ENCODE measurements at places on chromosomes 1 and 21.

DNA sequence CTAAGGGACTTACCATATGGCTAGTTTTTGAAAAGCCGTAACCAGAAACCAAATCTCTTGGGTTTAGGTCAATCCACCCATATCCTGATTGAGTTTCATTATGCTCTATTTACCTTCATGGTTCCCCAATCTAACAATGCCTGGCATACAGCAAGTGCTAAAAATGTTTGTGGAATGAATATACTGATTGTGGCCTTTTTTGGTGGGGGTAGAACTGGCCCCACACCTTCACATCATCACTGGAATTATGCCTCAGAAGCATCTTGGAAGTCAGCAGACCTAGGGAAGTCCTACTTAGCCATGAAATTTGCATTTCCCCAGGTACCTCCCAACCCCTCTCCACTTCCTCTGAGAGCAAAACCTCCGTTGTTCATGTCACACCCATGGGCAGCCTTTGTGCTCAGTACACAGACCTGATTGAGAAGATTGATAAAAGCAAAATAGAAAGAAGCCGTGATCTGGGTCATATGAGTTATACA lies 17.8 kb upstream of the SLAMF1 start:
- DNase-seq = no peak

GRCh38 chr1:160727316-160727640 lies 11.8 kb upstream of the SLAMF7 start:
- DNase-seq = no peak

DNA sequence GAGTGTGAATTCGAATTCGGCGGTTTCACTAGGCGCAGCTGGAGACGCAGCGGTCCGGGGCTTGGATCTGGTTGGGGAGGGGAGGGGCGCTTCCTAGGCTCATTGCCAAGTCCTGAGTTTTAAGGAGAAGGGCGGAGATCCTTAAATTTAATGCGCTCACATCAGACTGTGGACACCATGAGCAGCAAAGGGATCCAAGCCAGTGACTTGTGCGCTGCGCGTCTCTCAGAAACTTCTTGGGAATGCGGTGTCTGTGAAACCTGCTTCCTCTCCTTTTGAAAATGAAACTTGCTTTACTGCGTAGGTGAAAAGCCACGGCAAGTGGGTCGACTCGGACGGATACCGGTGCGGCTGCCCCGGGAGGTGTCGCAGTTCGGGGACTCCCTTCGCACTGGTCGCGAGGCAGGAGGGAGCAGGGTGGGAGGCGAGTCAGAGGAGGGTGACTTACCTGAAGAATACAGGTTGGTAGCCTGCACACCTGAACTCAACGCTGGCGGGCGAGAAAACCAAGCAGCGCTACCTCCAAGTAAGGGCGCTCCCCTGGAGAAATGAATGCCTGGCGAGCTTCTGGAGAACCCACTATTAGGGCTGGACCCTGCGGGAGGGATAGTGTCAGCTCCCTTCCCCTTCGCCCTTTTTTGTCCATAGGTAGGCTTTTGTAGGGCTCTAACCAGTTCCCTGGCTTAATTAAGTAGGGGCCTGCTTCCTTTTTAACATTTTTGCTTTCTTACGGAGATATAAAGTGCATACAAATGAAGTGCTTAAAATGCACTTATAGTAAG lies 992 bp downstream of the TENT5C start:
- DNase-seq = no peak

DNA sequence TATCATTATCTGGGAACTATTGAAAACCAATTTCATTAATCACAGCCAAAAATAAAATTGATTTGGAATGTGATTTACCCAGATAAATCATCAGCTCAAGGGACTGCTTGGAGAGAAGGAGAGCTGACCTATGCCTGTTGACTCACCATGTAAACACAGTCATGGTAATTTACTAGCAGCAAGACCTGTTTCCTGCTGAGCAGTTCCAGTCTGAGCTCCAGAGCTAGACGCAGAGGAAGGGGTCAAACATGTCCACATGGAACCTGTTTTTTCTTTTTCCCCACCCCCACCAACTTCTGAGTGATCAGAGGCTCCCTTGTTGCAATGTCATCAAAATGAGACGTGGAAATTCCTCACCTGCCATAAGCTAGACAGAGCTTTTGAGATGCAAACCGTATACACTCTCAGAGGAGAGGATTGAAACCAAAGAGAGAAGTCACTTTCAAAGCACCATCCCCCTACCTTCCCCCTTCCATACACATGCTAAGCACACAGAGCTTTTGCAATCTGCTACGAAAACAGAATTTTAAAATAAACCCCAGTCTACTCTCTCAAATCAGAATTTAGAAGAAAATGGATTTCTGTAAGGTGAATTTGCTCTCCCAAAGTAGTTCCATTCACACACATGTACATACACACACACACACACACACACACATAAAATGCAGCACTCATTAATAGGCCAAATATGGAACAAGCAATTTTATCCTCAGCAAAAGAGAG lies 55.9 kb upstream of the PTGFRN start:
- no peak for DNase-seq

- DNase-seq = no peak
Measured at GRCh38 chr1:195026792-195027191, 1581.4 kb downstream of the KCNT2 start.

GRCh38 chr1:220219865-220220698 lies 52.2 kb downstream of the RAB3GAP2 start:
- no peak for DNase-seq

- no peak for DNase-seq
Measured at GRCh38 chr21:25643486-25643885, 4.4 kb downstream of the JAM2 start.

GRCh38 chr1:3384407-3384806 lies 70.1 kb upstream of the ARHGEF16 start:
- DNase-seq = no peak

- no peak for DNase-seq
Measured at GRCh38 chr1:82161700-82162141, 361.0 kb downstream of the ADGRL2 start.

DNA sequence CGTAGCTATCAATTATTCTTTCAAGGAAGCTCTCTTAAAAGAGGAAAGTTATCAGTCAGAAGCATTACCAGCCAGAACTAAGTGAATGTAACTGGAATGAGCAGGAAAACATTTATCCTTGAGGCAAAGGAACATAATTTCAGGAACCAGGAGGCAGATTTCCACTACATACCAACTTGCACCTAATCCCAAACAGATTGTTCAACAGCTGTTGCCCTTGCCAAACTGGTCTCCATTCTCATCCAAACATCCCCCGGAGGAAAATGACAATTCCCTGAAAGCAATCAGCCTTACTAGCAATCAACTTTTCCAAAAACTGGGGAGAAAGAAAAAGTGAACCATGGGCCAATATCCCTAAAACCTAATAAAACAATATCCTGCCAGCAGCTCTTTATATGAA lies 35.0 kb downstream of the ENAH start:
- DNase-seq = no peak

GRCh38 chr1:151221616-151222015 lies 23.3 kb downstream of the PIP5K1A start:
- no peak for DNase-seq

GRCh38 chr21:34018185-34018584 lies 55.2 kb upstream of the MRPS6 start:
- no peak for DNase-seq

DNA sequence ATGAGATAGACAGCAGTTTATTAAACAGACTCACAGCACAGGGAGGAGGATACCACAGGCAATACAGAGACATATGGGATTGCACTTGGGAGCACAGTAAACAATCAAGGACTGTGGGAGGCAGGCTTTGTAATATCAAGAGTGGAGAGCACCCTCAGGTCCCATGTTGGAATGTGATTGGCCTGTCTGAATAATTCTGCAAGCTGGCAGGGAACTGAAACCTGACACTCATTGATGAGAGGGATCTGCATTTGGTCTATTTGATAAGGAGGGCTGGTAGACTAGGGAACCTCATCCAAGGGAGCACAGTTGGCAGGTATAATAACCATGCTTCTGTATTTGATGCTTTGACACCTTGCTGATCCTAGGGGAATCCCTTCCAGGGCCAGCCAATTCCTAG lies 69.9 kb upstream of the PRMT6 start:
- no peak for DNase-seq

- no peak for DNase-seq
Measured at GRCh38 chr1:20410503-20410902, 75.5 kb downstream of the CAMK2N1 start.

GRCh38 chr21:31711745-31712285 lies 20.1 kb downstream of the SCAF4 start:
- no peak for DNase-seq

- no peak for DNase-seq
Measured at GRCh38 chr21:41210426-41211059, 42.6 kb downstream of the BACE2 start.

- peak; percentile 74 for DNase-seq
Measured at GRCh38 chr21:35476621-35477395, 427.7 kb upstream of the RUNX1 start.

DNA sequence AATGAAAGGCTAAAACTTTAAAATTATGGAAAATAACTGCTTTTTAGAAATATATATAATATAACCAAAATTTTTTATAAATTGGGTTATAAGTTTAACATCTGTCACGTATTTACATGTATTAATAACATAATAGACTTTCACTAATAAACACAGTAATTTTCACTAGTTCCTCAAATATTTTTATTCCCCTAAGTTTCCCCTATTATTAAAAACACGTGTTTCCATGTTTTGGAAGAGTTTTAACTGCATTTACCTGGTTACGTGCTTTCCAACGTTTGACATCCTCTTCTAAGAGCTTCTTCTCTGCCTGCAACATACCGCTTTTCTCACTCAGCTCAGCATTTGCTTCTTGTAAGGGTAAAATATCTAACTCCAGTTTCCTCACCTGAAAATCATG lies 34.3 kb downstream of the TPR start:
- DNase-seq = no peak

GRCh38 chr1:63916485-63917360 lies 142.9 kb downstream of the ROR1 start:
- no peak for DNase-seq

DNA sequence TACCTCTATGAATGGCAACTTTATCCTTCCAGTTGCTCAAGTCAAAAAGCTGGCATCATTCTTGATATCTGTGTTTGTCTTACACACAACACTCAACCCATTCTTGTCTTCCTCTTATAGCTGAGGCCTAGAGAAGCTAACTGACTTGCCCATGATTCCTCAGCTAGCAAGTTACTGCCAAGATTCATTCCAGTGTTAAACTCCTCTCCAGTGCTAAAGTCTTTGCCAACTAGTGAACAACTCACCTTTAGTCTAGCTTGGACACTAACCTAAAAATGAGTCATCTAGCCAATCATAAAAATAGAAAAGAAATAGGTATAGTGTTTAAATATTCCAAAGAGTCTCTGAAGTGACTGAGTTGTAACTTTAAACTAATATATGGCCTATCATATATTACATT lies 45.6 kb upstream of the RGS2 start:
- no peak for DNase-seq

- DNase-seq = no peak
Measured at GRCh38 chr1:201295346-201295745, 12.0 kb downstream of the PKP1 start.

- no peak for DNase-seq
Measured at GRCh38 chr1:95304803-95305202, 70.8 kb downstream of the RWDD3 start.

GRCh38 chr1:55578646-55579045 lies 363.5 kb upstream of the USP24 start:
- DNase-seq = no peak

DNA sequence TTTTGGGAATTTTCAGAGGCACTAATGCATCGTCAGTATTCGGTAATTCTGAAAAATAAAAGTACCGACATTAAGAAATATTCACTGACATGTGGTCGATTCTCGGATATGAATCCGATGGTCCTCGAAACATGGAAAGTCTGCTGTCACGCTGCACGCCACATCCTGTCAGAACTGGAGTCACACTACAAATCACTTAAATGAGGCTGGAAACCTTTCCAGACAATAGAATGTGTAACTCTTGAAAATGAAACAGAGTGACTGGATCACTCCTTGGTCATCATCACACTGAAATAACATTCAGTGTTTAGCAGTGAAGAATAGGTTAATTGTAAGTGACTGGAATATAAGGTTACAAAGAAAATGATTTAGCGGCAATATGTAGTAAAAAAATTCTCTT lies 620.1 kb upstream of the ADAMTS5 start:
- no peak for DNase-seq

DNA sequence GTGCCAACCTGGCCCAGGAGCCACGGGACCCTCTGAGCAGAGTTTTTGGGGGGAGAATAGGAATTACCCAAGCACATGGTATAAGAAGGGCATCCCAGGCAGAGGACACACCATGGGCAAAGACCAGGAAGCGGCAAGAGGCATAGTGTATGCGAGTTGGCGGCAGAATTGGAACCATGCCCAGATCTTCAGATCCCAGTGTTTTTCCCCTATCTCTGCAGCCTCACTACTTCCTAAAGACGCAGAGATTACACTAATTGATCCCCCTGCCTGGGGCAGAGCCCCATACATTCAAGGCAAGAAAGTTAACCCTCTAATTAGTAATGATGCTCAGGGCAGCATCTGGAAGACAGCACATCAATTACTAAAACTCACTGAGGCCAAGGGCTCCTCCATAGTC lies 48.2 kb downstream of the SYT2 start:
- DNase-seq = no peak

DNA sequence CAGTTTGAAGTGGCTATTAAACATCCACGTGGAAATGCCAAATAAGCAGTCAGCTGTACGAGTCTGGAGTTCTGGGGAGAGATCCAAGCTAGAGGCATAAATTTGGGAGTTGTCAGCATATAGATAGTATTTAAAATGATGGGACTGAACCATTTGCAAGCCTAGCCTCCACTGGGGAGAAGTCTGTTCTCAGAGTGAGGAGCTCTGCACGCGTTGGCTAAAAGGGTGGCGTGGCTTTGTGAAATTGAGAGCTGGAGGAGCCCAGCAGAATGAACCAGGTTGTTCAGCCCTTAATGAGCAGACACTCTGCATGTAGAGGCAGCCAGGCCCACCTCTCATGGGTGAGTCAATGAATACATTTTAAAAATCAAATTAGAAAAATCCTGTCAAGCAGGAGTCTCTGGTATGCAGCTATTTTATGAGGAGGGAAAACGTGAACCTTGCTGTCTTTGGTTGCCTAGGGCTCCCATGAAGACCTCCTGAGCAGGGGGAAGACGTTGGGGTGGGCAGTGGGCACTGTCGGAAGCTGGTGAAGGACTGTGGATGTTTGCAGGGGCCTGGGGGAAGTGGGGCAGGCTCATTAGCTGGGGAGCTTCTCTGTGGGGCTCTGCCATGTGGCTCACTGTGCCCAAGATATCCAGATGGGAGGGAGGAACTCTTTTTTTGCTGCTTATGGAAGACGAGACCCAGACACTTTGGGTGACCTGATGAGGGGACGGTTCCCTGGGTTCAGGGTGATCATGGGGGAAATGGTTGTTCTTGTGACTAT lies 18.8 kb downstream of the TMCC2 start:
- DNase-seq = no peak

DNA sequence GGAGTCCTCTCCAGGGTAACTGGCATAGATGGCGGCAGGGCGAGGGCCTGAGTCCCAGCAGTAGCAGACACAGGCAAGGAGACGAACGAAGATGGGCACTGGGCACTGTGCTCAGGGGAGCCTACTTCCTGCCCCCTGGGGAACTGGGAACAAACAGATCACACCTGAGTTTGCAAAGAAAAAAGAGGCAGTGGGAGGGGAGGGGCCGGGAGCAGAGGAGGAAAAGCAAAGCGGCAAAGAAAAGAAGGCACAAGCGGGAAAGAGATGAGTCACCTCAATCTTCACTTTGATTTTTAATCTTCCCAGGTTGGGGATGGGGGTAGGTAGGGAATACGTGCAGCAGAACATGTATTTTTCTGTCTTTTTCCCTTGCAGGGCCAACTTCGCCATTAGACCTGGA lies 44.0 kb downstream of the ZSCAN20 start:
- DNase-seq = no peak

Data from HS-27A (cell line).